Cortex of kidney (tissue), 1 donor: ENCODE measurements at places on chromosomes 13 and 19.

- DNase-seq, result no peak
These were observed 134.7 kb downstream of the KCNRG start for GRCh38 chr13:50149932-50150331.

GRCh38 chr19:3060857-3061181 lies 1.5 kb downstream of the TLE5 start:
- DNase-seq, result no peak

DNA sequence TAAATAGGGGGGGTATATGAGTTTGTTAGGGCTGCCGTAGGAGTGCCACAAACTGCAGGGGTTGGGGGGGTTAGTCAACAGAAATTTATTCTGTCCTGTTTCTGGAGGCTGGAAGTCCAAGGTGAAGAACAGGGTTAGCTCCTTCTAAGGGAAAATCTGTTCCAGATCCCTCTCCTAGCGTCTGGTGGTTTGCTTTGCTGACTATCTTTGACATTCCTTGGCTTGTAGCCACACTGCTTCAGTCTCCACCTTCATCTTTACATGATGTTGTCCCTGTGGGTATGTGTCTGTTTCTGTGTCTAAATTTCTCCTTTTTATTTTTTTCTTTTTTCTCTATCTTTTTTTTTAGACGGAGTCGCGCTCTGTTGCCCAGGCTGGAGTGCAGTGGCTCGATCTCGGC lies 8.1 kb upstream of the ICAM1 start:
- no peak for DNase-seq

DNA sequence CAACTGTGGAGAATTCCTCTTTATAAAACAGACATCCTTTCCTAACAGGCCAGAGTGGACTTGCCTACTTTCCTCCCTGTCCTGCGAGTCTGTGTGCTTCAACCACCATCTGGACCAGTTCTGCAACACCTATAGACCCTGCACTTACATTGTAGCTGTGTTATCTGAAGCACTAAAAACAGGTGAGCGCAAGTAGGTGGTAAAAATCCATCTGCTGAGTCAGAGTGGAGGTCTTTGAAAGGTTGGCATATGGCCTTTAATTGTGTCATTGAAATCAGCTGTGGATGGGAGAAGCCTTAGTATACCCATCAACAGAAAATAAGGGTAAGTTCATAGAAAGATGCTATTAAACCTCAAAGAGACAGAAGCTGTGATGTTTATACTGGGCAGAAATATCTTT lies 7.6 kb upstream of the NALCN start:
- no peak for DNase-seq

DNA sequence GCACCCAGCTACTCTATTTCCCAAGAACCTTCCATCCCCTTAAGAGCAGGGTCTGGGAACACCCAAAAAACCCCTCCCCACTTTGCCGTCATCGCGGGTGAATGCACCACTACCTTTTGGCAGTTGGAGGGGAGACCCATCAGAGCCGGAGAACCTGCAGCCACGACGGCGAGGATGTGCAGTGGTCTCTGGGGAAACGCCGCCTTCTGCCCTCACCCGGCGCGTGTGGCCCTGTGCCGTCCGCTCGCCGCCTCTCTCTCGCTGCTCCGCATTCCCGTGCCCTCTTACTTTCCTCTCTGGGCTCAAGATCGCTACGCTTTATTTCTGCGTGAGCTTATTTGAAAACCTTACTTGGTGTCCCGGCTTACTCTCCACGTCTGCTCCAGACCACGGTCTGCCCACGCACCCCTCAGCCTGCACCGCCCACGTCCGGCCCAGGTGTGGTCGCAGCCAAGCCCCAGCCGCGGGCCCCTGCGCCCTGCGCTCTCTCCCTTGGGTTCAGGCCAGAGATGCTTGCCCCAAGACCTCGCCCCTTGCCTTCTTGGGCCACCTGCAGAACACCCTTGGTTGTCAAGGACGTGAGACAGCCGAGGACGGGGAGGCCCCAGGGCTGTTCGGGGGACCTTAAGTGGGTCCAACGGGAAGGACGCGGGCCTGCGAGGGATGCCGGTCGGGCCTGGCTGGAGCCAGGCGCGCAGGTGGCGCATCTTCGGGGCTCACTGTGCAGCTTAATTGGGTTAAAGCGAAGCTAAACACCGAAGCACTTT lies 2.0 kb upstream of the MAB21L1 start:
- DNase-seq, result no peak

DNA sequence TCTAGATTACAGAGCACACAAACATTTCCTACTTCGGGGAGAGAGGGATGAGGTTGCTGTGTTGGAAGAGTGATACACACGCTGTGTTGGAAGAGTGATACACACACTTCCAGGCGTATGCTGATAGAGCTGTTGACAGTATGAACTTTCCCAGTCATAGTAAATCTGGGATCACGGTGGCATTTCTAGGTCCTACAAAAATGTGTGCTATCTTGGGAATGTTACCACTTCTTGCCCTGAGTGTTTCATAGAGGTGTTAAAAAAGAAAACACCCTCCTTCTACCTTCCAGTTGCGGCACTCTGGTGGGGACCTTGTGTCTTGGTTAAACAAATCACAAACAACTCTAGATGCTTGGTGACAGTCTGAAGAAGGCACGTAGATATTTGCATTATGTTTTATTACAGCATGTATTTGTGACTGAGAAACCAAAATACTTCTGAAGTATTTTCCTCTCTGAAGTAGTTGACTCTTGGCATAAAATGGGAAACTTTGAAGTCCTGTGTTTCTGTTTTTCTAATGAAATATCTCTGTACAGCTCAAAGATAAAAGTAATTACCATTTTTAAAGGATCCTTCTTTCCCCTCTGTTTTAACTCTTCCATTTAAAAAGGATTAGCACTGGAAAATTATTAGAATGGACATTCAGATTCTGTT lies 52.5 kb downstream of the ARHGAP35 start:
- no peak for DNase-seq

DNA sequence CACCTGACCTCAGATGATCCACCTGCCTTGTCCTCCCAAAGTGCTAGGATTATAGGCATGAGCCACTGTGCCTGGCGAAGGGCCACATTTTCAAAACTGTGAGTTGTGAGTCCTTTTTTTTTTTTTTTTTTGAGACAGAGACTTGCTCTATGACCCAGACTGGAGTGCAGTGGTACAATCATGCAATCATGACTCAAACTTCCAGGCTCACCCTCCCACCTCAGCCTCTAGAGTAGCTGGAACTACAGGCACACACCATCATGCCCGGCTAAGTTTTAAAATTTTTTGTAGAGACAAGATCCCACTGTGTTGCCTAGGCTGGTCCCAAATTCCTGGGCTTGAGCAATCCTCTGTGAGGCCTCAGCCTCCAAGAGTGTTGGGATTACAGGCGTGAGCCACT lies 3.8 kb upstream of the MYPOP start:
- DNase-seq, result no peak

GRCh38 chr19:10706990-10707389 lies 5.8 kb downstream of the QTRT1 start:
- DNase-seq, result no peak

DNA sequence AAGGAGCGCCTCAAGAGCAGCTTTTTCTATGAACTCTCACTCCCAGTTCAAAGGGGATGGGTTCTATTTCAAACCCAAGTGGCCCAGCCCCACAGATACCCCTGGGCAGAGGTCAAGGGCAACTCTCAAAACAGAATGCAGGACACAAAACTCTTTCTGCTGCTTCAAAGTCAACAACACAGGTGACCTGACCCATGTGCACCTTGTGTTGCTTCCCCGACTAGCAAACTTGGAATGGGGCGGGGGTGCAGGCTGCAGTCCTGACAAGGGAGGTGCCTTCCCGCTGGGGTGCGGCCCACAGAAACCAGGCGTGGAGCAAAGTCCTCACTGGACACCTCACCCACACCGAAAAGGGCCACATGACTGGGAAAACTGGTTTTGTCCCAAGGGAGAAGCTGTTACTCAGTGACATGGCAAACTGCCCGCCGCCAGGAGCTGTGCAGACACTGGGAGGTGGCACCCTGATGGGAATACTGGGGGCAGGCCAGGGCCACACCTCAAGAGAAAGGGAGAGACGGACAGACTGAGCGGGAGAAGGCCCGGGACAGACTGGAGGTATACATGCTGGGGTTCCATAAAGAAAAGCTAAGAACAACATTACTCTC lies 17.4 kb downstream of the ZC3H4 start:
- no peak for DNase-seq

DNA sequence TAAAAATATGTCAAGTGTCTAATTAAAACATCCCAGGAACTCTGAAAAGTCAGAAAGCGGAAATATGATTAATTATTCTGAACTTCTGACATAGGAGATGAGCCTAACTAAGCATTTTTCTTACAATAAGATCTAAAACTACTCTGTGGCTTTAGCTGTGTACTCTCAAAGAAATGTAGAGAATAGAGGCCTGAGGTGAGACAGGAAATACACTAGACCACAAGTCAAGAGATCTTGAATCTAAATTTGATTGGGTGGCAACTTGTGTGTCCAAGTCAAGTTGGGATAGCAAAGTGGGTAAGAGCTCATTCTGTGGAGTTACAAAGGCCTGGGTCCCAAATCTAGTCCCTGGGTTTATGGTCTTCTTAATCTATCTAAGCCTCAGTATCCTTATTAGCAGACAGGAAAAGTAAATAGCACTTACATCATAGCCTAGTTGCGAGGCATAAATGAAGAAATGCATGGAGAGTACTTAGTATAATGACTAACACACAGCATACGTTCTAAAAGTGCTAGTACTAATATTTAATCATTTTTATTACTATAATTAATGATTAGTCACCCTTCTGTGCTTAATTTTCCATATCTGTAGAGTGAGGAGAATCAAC lies 9.4 kb upstream of the LRRC63 start:
- DNase-seq, result no peak

GRCh38 chr13:36752673-36753072 lies 66.3 kb upstream of the RFXAP start:
- no peak for DNase-seq

GRCh38 chr19:58519087-58519354 lies 589 bp downstream of the ZBTB45 start:
- DNase-seq, result no peak

- no peak for DNase-seq
These were observed 11.6 kb downstream of the DIAPH3 start for GRCh38 chr13:60152114-60152513.

GRCh38 chr19:2154587-2155075 lies 3.3 kb upstream of the AP3D1 start:
- DNase-seq, result no peak

DNA sequence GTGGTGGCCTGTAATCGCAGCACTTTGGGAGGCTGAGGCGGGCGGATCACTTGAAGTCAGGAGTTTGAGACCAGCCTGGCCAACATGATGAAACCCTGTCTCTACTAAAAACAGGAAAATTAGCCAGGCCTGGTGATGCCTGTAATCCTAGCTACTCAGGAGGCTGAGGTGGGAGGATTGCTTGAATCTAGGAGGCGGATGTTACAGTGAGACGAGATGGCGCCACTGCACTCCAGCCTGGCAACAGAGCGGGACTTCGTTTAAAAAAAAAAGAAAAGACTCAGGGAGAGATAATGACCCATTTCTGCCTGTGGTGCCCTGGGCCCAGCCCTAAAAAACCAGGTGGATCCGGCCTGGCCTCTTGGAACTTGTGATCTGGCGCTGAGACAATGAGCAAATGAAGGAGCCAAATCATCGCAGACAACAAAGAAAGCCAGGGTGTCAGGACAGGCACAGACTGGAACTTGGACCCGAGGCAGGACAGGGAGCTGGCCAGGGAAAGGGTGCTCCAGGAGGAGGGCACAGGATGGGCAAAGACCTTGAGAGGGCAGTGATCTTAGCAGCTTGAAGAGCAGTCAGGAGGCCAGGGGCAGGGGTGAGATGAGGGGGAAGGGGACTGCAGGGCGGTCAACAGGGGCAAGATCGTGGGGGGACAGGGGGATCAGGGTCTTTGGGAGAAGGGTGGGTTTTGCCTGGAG lies 962 bp upstream of the JAK3 start:
- DNase-seq, result no peak

GRCh38 chr19:37931881-37932655 lies 25.1 kb downstream of the SIPA1L3 start:
- DNase-seq, result no peak

DNA sequence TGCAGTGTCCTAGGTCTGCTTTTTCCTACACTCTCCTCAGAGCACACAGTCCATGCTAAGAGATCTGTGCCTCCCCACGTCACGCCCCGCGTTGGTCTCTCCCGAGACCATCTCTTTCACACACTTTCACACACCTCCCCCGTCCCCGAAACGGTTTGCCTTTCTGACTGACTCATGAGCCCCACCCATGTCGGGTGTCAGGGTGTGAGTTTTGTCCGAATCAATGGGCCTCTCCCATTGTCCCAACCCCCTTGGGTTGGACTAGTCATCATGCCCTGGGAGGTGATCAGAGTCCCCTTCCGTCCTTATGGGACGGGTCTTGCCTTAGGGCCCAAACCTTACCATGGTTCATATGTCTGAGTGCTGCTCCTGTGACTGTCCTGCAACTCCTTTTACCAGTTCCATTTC lies 214.0 kb upstream of the HTR2A start:
- DNase-seq, result no peak

DNA sequence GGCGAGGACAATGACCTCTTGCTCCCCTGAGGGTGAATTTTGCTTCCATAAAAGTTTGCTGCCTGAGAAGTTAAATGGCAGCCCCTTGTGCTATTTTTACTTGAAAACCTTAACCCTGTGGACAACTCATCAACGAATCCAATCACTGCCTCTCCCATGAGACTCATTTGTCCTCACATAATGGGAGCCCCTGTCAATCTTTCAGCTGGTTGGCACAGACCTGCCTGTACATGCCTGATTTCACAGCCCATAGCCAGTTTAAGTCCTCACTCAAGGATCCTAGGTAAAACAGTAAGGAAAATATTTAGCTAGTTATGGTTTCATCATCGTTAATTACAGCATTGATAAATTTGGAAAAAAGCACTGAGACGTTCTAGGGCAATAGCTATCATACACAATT lies 207.4 kb downstream of the NHLRC3 start:
- no peak for DNase-seq

GRCh38 chr13:44819245-44819644 lies 170.0 kb downstream of the NUFIP1 start:
- DNase-seq, result no peak

DNA sequence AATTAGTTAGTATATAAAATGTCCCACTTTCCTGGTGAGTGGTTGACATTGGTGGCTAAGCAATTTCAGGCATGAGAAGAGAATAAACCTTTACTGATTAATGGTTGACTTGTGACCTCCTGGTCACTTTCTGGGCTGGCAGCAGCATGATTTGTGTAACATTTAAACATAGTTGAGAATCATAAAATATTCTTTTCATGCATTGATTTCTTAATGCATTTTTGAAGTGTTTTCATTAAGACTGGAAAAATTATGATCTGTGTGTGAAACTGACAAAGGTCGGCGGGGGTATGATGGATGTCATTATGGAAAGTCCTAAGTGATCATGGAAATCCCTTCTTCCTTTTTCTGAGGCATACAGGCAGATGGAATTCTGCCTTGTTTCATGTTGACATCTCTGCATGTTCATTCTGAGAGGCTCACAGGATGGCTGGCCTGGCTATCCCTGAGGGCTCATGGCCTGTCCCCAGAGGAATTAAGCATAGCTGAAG lies 98.7 kb upstream of the RNF113B start:
- no peak for DNase-seq

GRCh38 chr13:94705081-94706030 lies 7.0 kb downstream of the SOX21 start:
- DNase-seq, result no peak
